ENCODE measurements at places on chromosomes 7 and 10.

- DNase-seq, result no peak
Observed at GRCh38 chr10:48782386-48782785, 97.7 kb downstream of the WDFY4 start.

DNA sequence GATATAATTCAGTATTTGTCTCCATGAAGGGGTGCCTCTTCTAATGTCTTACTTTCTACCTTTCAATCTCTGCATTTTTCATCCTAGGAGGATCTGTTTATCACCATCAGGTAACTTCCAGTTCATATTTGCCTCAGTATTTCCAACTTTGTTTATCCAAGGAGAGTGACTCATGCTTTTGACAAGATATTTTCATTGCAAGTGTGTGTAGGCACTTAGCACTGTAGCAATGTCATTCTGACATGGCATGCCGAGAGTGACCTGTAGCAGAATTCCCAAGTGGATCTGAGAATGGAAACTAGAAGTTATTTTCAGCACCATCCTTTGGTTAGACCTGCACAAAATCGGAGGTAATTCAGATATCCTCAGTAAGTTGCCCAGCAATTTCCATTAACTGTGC lies 129.9 kb downstream of the INHBA start:
- no peak for DNase-seq

DNA sequence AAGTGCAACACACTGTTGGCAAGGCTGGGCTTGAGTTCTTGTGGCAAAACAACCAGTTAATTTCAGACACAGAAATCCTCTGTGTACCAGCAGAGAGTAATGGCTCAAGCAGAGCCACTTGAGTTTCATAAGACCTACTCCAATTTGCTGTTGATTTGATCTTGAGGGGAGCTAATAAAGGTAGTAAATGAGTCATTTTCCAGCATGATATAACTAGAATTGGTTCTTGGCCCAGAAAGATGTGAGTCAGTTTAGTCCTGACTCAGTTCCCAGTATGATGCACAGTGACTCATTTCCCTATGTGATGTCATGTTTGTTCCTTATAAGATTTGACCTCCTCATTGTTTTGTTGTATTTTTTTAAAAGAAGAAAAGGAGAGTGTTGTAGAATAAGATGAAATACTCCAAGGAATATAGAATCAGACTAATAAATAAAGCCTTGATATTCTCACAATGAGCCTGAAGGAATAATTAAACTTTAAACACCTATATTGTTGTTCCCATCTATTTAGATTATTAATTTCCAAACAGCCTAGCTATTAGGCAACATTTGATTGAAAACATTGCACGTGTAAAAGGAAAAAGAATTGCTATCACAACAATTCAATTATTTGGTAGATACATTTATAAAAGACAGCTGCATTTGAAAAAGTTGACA lies 186.2 kb downstream of the REEP3 start:
- no peak for DNase-seq

DNA sequence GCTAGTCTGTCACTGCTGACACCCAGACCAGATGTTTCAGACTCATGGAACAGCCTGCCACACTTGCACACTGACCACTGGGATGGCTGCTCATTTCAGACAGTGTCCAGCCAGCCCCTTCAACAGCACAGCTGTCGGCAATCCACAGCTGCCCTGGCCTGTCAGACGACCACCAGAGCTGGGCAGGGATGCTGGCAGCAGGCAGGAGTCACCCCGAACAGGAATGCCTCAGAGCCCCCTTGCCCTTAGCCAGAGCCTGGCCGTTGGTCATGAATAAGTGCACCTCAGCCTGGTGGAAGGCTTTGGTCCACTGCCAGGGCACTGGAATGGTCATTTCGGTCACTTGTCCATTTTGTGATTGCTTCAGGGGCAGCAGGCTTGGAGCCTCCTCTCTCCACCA lies 149.6 kb upstream of the TCERG1L start:
- DNase-seq, result no peak

- no peak for DNase-seq
Observed at GRCh38 chr10:11936389-11937152, 106.0 kb downstream of the UPF2 start.

- DNase-seq, result no peak
Observed at GRCh38 chr10:93342366-93342765, 139.8 kb downstream of the MYOF start.

- no peak for DNase-seq
Observed at GRCh38 chr7:155921804-155922066, 109.5 kb upstream of the SHH start.

GRCh38 chr10:27100813-27101347 lies 586 bp upstream of the ANKRD26 start:
- DNase-seq, result no peak

DNA sequence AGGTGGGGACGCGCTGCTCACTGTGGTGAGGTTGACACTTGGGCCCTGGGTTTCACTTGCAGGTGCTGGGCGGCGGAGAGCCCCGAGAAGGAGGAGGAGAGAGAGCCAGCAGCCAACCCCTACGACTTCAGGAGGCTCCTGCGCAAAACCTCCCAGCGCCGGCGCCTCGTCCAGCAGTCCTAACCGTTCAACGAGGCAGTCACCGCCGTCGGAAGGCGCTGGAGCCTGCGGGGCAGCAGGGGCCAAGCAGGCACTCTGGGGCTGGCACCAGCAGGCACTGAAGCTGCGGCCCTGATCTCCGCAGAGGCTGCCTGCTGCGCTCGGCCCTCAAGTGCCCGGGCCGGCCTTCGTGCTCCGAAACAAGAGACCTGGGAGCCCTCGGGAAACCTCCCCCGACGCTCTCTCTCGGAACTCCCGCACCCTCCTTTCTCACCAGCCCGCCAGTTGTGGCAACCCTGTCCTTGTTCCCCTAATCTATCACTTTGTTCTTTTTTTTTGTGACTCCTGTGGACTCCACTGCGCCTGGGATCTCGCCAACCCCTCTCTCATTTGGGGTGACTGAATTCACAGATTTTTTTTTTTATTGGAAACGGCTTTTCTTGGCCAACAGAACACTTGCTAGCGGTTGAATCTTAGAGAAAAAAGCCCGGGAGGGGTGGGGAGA lies 4.7 kb upstream of the GAD2 start:
- no peak for DNase-seq

DNA sequence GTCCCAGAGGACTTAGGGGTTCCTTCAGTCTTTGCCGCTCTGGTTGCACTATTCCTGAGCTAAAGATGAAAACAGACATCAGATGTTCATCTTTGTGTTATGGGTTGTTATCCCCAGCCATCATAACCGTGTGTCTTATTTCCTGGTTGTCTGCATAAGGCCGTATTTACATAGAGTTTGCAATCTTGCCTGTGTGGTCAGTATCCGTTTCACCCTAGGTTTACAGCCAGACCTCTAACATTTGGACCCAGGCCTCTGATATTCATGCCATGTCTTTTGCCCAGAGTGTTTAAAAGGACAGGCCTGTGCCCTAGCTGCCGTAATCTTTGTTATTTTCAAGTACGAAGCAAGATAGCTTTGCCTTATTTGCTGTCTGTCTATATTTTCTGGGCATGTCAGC lies 26.6 kb downstream of the LRRC4 start:
- DNase-seq, result no peak

DNA sequence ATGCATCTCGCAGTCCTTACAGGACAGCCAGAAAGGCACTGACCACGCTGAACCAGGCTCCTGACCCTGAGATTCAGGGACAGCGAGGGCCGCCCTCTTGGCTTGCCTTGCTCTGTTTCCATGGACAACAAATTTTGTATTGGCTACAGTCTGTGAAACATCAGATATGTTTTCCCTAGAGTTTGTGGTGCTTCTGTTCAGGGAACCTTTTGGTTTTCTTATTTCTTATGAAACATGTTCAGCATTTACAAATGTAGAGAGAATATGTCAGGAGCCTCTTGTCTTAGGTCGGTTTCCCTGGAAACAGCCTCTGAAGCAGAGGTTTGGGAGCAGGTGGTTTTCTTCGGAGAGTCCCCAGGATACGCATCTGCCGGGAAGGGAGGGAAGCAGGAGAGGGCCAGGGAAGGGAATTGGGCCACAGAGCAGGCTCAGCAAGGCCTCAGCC lies 260.1 kb downstream of the CCDC3 start:
- no peak for DNase-seq

GRCh38 chr7:133646472-133647315 lies 393.8 kb downstream of the EXOC4 start:
- no peak for DNase-seq

- DNase-seq, result no peak
Observed at GRCh38 chr10:89773081-89773480, 71.7 kb downstream of the KIF20B start.

DNA sequence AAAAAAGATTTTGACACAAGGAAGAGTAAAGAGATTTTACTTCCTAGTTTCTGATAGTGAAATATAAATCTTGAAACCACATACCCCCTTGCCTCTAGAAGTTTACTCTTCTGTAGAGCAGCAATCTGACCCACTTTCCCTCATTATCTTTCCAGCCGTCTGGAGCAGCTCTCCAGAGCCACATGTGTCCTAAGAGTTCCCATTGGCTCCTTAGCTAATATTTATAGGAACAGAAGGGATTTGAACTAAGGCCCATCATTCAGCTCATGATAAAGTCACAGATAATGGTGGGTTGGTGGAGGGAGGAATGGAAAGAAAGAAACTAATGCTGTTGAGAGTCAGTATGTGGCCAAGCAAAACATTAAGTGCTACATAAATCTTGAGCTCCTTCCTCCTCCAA lies 121.8 kb downstream of the INHBA start:
- DNase-seq, result no peak

- no peak for DNase-seq
Observed at GRCh38 chr7:49001610-49002033, 77.3 kb downstream of the CDC14C start.

GRCh38 chr7:32618470-32618869 lies 123.2 kb downstream of the AVL9 start:
- DNase-seq, result no peak
